Activated CD4-positive, alpha-beta T cell treated with anti-CD3 and anti-CD28 coated beads, Interleukin-2, amount 10 ng/mL, durations not matched to agents 7 days and 5 days (primary cell): ENCODE measurements at places on chromosomes 11 and 22. TPM values are rescaled to one million over a fixed set of nuclear protein-coding genes. Genes with fewer than 3 reads are reported as not detected.
A peak's percentile ranks its signal among the peaks of the same experiment; 100 is the strongest.

Gene TMEM218
- 16.9 TPM for total RNA-seq

Gene CSNK2A3
- 0.56 TPM for total RNA-seq

Gene BIK
- total RNA-seq = 1.9 TPM

Gene ESRRA
- total RNA-seq = 24.8 TPM

Gene SOX6
- total RNA-seq = not detected

Gene MIAT
- total RNA-seq = 37.8 TPM

GRCh38 chr11:108543316-108543964 is 45.3 kb upstream of the POGLUT3 start:
- DNase-seq = no peak
- H3K27me3 ChIP-seq = no peaks in the 10 kb centered on the region
- no peaks in the 10 kb centered on the region for H3K36me3 ChIP-seq
- H3K27ac ChIP-seq = no peak overlapping the region

DNA sequence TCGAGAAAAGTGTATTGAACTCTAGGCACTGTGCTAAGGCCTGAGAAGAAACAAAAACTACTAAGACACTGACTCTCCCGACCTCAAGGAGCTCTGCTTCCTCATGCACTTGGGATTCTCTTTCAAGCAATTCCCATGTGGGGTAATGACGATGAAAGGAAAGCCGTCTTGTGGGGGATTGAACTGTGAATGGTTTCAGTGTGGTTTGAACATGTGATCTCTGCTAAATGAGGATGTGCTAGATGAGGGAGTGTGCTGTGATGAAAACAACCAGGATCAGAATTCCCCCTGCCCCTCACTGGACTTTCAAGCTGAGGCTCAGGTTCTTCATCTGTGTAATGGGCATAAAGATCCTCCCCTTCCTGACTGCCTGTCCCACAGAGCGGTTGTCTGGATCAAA is 74.9 kb downstream of the DEPDC5 start:
- H3K27me3 ChIP-seq = no peaks in the 10 kb centered on the region
- peaks cover 34% of the 10 kb centered on the region for H3K36me3 ChIP-seq
- no peak overlapping the region for H3K27ac ChIP-seq

DNA sequence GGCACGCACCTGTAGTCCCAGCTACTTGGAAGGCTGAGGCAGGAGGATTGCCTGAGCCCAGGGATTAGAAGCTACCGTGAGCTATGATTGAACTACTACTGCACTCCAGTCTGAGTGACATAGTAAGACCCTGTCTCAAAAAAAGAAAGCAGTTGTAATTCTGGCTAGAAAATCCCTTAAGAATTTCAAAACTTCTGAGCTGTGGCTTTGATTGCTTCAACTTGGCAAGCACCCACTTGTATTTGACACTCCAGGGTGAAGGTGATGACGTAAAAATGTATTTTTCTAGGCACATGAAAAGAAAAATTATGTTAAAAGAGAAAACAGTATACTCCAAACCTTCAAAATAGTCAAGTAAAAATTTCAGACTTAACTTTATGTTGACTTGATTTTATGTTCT is 23.6 kb upstream of the ALKBH3 start:
- H3K27me3 ChIP-seq = no peaks in the 10 kb centered on the region
- H3K27ac ChIP-seq = no peak overlapping the region
- peaks cover 3% of the 10 kb centered on the region for H3K36me3 ChIP-seq
- no peak for DNase-seq

DNA sequence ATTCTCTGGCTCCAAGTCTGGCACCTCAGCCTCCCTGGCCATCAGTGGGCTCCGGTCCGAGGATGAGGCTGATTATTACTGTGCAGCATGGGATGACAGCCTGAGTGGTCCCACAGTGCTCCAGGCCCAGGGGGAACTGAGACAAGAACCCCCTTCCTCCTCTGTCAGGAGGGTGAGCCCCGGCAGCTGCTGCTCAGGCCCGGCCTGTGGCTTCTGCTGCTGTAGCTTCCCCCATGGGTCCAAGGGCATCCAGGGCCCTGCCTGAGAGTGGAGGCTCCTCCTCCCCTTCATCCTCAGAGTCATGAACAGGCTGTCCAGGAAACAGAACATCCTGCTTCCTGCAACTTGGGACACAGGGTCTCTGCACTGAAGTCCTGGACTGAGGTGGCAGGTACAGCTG is 113.6 kb downstream of the VPREB1 start:
- H3K4me3 ChIP-seq = no peak overlapping the region
- no peak overlapping the region for H3K27ac ChIP-seq
- H3K36me3 ChIP-seq = no peaks in the 10 kb centered on the region
- H3K27me3 ChIP-seq = peaks cover 22% of the 10 kb centered on the region
- DNase-seq = no peak
- peaks cover 5% of the 10 kb centered on the region for H3K4me1 ChIP-seq

DNA sequence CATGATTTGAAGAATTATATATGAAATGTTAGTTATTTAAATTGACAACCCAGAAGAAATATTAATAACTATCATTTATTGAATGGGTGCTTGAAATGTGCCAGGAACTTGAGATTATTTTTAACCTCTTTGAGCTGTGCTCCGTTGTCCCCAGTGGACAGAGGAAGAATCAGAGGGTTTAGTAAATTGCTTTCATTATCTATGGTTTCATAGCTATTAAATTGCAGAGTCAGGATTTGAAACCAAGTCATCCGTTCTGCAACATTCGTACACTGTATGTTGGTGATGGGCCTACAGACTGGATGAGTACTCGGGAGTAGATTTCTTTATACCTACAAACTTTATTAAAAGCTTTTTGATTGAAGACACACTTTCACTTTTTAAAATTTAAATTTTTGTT is 4.9 kb downstream of the HSD17B12 start:
- no peak overlapping the region for H3K27ac ChIP-seq
- peaks cover 48% of the 10 kb centered on the region for H3K36me3 ChIP-seq
- no peaks in the 10 kb centered on the region for H3K27me3 ChIP-seq

- no peaks in the 10 kb centered on the region for H3K36me3 ChIP-seq
- no peak for DNase-seq
These were observed 3.2 kb upstream of the SYT13 start for GRCh38 chr11:45289369-45289768.

GRCh38 chr11:11229647-11230046 is 123.4 kb downstream of the CSNK2A3 start:
- H3K4me3 ChIP-seq = no peak overlapping the region
- no peaks in the 10 kb centered on the region for H3K4me1 ChIP-seq
- no peaks in the 10 kb centered on the region for H3K36me3 ChIP-seq
- H3K27ac ChIP-seq = no peak overlapping the region

DNA sequence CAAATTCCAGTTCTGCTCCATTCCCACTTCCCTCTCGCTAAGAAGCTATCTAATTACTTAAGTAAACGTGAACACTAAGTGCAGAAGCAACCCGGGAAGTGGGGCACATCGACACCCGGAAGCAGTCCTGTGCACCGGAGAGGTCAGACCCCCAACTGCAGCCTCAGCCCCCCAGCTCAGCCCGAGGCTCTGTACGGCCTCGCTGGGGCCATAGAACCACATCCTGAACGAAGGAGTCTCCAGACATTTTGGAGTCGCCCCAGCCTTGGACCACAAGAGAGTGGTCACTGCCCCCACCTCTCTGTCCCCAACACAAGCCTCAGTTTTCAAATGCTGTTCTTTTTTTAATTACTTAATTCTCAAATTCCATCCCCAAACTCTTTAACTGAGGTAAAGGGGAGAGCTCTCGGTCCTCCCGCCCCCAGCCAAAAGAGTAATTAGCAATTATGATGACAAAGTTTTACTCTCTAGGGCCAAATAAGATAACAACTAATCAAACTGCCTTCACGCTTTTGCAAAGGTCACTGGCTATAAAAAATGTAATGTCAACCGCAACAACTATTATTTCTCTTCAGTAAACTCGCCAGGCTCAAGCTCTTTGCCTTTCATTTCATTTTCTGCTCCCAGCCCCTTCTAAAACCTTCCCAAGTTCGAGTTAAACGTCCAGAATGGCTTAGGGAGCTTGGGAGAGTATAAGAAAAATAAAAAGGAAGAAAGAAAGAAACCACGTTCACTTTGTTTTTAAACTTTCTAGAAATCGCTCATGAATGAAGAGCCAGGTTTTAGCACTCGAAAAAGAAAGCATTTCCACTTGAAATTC is 2.2 kb downstream of the PAX6 start:
- H3K4me3 ChIP-seq = peak overlapping the region; percentile 34
- peaks cover 77% of the 10 kb centered on the region for H3K27me3 ChIP-seq
- DNase-seq = no peak
- H3K27ac ChIP-seq = peak overlapping the region; percentile 11
- peaks cover 31% of the 10 kb centered on the region for H3K4me1 ChIP-seq

DNA sequence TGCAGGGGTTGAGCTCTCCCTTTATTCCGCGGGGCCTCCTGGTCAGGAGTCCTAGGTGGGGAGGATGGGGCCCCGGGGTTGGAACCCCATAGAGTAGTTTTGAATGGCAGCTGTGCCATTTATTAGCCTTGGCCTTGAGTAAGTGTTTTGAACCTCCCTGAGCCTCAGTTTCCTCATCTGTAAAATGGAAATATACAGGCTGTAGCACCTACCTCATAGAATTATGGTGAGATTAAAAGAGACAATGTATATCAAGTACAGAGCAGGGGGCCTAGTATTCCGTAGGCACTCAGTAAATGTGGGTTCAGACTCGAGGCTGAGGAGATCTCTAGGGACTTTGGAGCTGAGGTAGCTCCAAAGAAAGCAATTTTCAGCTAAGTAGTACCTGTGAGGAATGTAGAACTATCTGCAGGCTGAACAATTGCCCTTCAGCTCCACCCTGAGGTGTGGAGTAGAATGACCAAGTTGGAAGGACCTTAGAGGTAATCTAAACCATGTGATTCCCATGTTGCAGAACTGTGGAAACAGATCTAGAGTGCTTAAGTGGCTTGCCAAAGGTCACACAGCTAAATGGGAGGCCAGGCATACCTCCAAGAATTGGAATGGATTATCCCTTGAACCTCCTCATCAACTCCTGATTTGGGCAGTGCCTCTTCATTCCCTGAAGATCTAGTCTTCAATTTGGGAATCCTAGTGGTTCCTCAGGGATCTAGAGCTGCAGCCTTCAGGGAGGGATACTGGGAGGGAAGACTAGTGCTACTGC is 682 bp downstream of the PGAP2 start:
- peaks cover 26% of the 10 kb centered on the region for H3K4me1 ChIP-seq
- peak overlapping the region; percentile 75 for H3K27ac ChIP-seq
- DNase-seq = peak; percentile 71
- H3K36me3 ChIP-seq = no peaks in the 10 kb centered on the region
- H3K4me3 ChIP-seq = peak overlapping the region; percentile 86

GRCh38 chr11:1640076-1640946 is 10.7 kb downstream of the KRTAP5-5 start:
- H3K36me3 ChIP-seq = no peaks in the 10 kb centered on the region
- no peak overlapping the region for H3K27ac ChIP-seq
- no peak overlapping the region for H3K4me3 ChIP-seq
- DNase-seq = peak; percentile 18
- H3K27me3 ChIP-seq = no peaks in the 10 kb centered on the region

- H3K27me3 ChIP-seq = no peaks in the 10 kb centered on the region
- no peaks in the 10 kb centered on the region for H3K36me3 ChIP-seq
- no peaks in the 10 kb centered on the region for H3K4me1 ChIP-seq
- DNase-seq = no peak
- no peak overlapping the region for H3K27ac ChIP-seq
- no peak overlapping the region for H3K4me3 ChIP-seq
These were observed 141.2 kb downstream of the CTTN start for GRCh38 chr11:70539360-70540095.

- no peak overlapping the region for H3K27ac ChIP-seq
- no peak for DNase-seq
- no peaks in the 10 kb centered on the region for H3K36me3 ChIP-seq
- no peak overlapping the region for H3K4me3 ChIP-seq
These were observed 51.1 kb downstream of the CHRDL2 start for GRCh38 chr11:74680035-74680671.

GRCh38 chr11:35507688-35508087 is 17.7 kb downstream of the PAMR1 start:
- no peaks in the 10 kb centered on the region for H3K4me1 ChIP-seq
- H3K27ac ChIP-seq = no peak overlapping the region
- DNase-seq = no peak
- no peak overlapping the region for H3K4me3 ChIP-seq
